ENCODE measurements at places on chromosomes 1 and 21.

DNA sequence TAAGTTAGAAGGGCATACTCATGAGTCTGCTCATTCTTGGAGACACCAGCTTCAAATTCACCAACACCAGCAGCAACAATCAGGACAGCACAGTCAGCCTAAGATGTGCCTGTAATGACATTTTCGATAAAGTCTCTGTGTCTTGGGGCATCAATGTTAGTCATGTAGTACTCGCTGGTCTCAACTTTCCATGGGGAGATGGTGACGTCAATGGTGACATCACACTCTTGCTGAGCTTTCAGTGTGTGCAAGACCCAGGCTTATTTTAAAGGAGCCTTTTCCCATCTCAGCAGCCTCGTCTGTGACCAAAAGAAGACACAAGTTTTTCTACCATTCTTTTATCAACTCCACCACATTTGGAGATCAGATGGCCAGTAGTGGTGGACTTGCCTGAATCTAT, 75.5 kb downstream of the SERINC2 start:
- DNase-seq, result no peak

DNA sequence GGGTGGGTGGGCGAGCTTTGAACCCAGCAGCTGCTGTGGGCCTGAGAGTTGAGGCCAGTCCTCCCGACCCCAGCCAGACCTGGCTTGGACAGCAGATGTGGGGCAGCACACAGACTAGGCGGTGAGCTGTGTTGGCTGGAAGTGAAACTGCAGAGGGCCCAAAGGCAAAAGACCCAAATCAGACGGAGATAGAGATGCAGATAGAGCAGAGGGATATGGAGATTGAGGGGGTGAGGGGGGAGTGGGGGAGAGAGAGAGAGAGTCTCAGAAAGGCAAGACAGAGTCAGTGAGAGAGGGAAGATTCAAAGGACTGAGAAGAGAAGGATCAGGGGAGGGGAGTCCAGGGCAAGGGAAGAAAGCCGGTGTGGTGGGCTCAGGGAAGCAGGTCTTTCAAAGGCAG, 17.0 kb upstream of the POU3F1 start:
- no peak for DNase-seq

DNA sequence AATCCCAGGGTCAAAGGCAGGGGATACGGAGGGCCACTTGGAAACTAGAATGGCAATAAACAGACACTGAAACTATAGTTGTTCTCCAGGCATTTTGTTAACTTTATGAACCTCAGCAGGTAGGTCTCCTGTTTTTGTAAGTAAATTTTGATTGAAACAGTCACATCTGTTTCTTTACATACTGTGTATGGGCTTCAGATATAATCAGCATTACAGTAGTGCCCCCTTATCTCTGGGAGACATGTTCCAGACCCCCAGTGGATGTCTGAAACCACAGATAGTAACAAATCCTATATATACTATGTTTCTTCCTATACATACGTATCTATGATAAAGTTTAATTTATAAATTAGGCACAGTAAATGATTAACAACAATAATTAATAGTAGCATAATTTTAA, 11.5 kb downstream of the STIL start:
- DNase-seq, result no peak

GRCh38 chr1:27152004-27152828, 2.7 kb downstream of the SLC9A1 start:
- no peak for DNase-seq
